ENCODE measurements at places on chromosomes 1 and 21.

GRCh38 chr1:202954057-202954745, 3.9 kb downstream of the ADIPOR1 start:
- DNase-seq: no peak

DNA sequence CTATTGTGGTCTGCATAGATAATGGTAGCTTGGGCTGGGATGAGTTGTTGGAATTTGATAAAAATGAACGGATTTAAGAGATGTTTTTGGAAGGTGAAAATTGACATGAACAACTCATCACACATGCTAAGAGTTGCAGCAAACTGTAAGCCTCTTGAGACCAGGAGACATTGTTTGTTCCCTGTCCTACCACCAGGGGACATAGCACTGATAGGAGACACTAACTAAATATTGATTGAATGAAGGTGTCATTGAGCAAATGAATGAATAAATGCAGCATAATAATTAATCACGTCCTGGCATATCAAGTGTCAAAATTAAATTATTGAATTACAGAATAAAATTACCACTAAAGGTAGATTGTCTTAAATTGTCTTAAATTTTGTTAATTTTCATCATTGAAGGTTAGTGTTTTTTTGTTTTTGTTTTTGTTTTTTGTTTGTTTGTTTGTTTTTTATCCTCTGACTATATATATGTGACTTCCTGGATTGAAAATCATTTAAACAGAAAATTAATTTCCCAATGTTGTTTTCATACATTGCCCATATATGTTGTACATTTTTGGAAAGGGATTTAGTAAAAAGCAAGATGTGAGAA, 285.3 kb upstream of the C1orf105 start:
- no peak for DNase-seq

GRCh38 chr1:59976194-59977074, 49.9 kb upstream of the CYP2J2 start:
- peak; percentile 23 for DNase-seq

- no peak for DNase-seq
Observed at GRCh38 chr1:14817223-14818170, 219.0 kb downstream of the KAZN start.

DNA sequence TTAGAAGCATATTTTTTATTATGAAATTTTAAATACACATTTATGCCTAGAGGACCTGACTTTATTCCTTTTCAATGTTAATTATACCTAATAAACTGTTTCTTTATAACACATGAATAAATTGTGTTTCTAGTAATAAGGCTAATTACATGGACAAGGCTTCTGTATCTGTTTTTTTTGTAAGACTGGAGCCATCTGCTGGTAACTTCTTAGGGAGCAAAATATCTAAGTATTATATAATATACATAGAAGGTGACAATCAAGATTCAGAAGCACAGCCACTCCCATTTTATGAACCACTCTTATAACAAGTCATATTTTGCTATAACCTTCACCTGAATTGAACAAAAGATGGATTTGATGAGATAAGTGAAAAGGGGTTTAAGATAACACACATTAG, 84.2 kb downstream of the LBR start:
- DNase-seq: no peak

GRCh38 chr1:31567956-31568570, 8.3 kb upstream of the TINAGL1 start:
- DNase-seq: no peak

DNA sequence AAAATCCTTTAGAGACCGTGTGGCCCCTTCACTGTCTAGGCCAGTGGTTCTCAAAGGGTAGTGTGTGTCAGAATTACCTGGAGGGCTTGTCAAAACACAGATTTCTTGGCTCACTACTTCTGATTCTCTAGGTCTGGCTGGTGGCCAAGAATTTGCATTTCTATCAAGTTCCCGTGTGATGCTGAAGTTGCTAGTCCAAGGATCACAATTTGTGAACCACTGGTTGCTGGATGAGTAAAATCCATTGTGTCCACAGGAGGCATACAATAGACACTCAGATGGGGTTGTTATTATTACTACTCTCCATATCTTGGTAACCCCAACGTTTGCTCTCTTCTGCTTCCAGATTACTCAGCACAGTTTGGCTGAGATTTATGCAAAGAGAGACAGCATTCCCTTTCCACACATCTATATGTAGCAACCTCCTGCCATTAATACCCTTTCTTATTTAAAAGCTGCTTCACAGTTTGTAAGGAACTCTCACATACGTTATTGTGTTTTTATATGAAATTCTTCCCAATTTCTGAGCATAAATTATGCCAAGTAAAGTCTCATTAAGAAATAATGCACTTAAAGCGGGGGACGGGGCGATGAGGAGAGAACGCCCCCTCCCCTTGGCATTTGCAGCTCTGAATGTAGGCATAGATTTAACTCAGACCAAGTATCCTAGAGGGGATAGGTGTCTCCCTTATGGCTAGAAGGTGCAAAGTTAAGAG, 720 bp upstream of the TMCC2 start:
- DNase-seq: no peak
